ENCODE measurements at places on chromosomes 6 and 20.

- DNase-seq = no peak
Measured at GRCh38 chr6:12977806-12978205, 261.2 kb downstream of the PHACTR1 start.

DNA sequence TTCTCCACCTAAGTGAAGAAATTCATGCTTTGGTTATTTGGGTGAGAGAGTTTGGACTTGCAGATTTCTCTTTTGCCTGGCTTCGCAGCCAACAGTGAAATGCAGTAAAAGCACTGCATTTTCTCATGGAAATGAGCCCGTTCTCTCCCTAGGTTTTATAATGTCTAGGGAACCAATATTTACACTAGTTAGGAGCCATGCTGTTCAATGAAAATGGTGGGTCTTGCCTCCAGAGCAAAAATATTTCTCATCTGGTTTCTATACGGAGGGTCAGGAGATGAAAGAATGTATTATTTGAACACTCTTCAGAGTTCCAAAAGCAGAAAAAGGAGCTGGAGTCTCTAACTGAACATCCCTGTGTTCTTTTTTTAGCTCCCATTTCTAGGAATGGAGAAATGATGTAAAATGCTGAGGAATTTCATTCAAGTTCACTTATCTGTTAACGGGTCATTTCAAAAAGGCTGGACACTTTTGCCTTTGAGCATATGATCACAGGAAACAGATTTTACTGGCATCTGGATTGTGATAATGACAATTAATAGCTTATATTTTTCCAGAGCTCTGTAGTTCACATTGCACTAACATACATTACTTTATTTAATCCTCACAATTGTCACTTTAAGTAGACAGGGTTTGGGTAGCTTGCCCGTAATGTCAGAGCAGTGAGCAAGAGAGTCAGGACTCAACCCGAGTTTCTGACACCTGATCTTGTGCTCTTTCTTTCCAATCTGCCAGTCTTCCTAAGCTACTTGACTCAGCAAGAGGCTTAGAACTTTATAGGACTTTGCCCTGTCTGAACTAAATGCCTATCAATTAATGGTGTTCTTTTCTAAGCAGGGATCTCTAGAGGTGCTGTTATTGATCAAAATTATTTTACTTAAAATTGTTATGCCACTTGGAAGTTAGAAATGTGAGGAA lies 78.0 kb downstream of the PPP1R14C start:
- DNase-seq = no peak

GRCh38 chr20:46965477-46965876 lies 70.8 kb downstream of the EYA2 start:
- peak; percentile 16 for DNase-seq

- DNase-seq = no peak
Measured at GRCh38 chr20:37643400-37643799, 50.4 kb upstream of the CTNNBL1 start.

DNA sequence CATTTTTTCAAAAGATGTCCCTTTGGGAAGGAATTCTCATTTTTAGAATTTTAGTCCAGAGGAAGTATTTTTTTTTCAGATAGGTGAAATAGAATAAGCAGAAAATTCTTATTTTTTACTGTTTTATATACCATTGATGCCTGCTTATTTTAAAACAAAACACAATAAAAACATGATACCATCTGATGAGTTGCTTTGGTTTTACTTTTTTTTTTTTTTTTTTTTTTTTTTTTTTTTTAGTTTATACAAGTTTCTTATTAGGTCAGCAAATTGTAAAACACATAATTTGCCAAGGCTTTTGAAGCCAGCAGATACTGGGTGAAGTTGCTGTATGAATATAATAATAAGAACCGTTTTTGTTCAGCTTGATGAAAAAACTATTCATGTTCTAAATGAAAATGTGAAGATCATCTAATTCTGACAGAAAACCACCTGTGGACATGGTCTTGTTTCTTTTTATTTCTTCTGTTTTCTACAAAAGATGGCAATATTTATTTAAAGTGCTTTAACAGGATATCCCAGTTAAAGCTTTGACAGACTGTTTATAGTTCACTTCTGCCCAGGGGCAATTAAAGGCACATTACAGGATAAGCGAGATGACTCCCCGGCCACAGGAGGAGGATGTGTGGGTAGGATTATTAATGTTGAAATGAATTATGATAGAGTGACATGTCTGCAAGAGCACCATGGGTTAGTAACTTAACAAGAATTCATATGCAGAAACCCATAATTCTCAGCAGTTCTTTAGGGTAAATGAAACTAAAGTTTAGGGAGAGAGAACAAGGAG lies 31.1 kb downstream of the MYB start:
- DNase-seq = no peak

Measured in kidney glomerular epithelial cell (primary cell).